ENCODE measurements at places on chromosomes 11 and 22. TPM values are rescaled to one million over a fixed set of nuclear protein-coding genes. Genes with fewer than 3 reads are reported as not detected.

BACE1 gene
- 0.29 TPM for polyA plus RNA-seq

- DNase-seq: no peak
Observed at GRCh38 chr11:133980665-133981064, 23.9 kb upstream of the IGSF9B start.

- no peak for DNase-seq
Observed at GRCh38 chr22:45826520-45826919, 150.4 kb downstream of the WNT7B start.

- DNase-seq: no peak
Observed at GRCh38 chr11:16178273-16178672, 178.1 kb downstream of the SOX6 start.

DNA sequence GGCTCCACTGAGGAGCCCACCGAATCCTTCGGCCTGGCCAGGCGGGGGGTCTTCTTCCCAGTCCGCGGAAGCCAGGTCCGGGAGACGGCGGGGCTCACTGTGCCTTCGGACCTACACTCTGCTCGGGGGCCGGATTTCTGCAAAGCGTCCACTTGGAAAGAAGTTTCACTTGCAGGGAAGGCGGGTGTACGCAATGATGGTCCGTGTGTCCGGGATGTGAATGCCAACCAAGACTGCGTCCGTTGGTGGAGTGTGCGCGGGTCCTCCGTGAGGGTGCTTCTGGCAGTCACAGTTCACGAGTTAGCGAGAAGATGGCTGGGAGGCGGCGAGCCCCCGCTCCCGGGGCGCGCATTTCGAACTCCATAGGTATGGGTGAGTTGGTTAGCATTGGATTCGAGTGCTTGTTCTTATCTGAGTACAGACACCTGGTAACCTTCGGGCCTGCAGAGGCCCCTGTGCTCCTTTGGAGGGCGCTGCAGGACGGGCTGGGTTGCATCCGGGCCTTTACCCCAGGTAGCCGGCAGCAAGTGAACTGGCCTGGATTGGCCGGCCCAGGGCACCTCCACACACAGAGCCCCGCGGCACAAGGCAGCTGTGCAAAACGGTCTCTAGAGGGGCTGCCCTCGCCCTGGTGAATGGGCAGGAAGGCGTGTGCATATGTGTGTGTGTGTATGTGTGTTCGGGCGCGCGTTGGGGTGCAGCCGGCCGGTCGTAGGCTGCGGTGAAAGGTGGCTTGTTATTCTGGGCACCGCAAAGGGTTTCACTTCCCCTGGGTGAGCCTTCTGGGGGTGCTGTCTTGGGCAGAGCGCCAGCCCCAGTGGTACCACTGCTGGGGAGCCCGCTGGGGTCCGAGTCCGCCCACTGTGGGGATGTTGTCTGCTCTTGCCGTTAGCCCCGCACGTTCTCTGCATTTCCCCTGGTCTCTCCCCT lies 13.3 kb upstream of the CYP2R1 start:
- DNase-seq: no peak

GRCh38 chr11:25981998-25982397 lies 349.9 kb upstream of the ANO3 start:
- peak; percentile 46 for DNase-seq

CRYBB2 gene
- polyA plus RNA-seq: not detected

OR4D5 gene
- not detected for polyA plus RNA-seq

DNA sequence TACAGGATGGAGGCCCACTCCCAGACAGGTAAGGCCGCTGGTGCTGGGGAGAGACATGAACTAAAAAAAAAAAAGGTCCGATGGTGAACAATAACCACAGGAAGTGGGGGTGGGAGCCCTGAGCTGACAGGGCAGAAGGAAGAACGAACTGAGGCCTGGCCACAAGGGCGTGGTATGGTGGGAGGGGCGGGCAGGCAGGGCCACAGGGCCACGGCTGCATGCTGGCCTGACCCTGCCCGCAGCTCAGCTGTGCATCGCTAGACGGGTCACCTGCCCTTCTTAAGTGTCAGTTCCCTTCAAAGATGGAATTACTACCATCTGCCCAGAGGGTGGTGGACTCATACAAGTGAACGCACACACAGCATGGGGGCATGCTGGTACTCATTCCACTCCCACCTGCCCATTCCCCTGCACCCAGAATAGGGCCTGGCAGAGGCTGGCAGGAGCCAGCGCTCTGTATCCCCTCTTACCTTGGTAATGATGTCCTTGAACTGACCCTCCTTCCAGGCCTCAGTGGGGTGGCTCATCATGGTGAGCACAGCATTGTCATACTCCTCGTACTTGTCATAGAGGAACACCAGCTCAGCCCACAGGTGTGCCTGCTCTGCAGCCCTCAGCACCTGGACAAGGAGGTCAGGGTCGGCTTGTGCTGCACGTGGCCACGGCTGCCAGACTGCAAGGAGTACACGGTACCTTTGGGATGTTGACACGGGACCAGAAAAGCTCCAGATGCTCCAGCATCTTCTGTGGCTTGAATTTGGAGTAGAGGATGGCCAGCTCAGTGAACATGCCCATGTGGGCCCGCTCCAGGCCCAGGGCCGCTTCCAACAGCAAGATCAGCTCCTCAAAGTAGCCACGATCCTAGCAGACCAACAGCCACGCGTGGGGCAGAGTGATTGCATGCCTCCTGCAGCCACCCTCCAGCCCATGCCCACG lies 17.5 kb upstream of the SLC25A1 start:
- DNase-seq: no peak

HTR3A gene
- not detected for polyA plus RNA-seq

DNA sequence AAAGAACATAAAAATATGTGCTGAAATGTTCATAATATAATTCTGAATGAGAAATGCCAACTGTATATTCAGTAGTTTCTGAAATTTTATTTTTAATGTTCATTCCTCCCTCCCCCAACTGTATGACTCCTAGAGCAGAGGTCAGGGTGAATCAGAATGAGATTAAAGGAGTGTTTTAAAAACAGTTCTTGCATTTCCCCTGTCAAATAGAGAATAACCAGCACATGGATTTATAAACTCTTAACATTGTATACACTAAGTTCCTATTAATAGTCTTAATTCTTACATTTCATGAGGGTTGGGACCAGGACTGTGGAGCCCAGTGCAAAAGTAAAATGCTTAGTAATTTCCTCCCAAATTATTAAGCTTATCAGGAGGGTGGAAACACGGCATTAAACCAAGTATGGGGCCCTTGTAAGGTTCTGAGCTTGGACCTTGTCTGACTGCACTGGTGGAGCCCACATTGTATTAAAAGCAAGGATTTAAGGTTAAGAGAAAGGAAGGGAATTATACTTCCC lies 474.6 kb upstream of the RAG2 start:
- no peak for DNase-seq

- DNase-seq: no peak
Observed at GRCh38 chr11:93842461-93842860, 8.0 kb downstream of the VSTM5 start.

- DNase-seq: no peak
Observed at GRCh38 chr22:33771136-33771535, 149.1 kb downstream of the LARGE1 start.

LUZP2 gene
- not detected for polyA plus RNA-seq

DNA sequence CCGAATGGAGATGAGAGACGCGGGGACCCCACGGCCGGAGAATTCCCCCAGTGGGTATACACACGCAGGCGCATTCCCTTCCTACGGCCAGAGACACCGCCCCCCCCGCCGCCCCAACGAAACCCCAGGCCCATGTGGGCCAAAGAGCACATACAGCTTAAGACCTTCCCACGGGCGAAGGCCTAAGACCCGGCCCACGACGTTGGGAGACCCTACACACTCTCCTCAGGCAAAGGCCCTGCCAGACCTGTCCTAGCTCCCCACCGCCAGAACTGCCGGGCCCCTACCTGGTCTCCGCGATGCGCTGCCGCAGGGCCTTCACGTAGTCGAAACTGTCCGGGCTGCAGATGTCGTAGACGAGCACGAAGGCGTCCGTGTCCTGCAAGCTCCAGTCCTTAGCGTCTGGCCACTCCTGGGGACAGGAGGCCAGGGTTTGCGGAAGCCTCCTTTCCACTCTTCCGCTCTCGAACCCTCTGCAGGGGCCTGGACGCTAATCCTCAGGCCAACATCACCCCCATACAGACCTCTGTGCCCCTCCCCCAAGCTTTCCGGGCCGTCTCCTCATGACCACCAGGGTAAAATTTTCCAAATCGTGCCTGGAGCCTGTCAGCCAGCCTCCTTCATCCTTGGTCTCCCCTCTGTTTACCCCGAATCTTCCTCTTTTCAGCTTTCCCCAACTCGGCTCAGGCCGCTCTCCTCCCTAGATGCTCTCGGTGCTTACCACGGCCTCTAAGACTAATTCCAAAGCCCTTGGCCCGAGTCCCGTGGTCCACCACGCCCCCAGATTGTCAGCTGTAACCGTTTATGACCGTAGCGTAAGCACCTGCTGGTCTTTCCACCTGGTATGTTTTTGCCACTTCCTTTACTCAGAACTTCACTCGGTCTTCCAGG lies 1.7 kb downstream of the RASL10A start:
- DNase-seq: no peak

DNA sequence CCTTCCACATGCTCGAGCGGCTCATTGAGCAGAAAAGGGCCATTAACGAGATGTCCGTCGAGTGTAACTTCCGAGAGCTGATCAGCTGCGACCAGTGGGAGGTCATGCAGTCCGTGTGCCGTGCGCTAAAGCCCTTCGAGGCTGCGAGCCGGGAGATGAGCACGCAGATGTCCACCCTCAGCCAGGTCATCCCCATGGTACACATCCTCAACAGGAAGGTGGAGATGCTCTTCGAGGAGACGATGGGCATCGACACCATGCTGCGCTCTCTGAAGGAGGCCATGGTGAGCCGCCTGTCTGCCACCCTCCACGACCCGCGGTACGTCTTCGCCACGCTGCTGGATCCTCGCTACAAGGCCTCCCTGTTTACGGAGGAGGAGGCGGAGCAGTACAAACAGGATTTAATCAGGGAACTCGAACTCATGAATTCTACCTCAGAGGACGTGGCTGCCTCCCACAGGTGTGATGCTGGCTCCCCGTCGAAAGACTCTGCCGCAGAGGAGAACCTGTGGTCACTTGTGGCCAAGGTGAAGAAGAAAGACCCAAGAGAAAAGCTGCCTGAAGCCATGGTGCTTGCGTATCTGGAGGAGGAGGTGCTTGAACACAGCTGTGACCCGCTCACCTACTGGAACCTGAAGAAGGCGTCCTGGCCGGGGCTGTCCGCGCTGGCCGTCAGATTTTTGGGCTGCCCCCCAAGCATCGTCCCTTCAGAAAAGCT lies 31.7 kb downstream of the ALG12 start:
- DNase-seq: no peak

DUSP8 gene
- polyA plus RNA-seq: not detected

Measured in GM12878 (cell line).